ENCODE measurements at places on chromosomes 12 and 14.

GRCh38 chr12:98725476-98726247 lies 80.6 kb downstream of the APAF1 start:
- DNase-seq: peak; percentile 78

DNA sequence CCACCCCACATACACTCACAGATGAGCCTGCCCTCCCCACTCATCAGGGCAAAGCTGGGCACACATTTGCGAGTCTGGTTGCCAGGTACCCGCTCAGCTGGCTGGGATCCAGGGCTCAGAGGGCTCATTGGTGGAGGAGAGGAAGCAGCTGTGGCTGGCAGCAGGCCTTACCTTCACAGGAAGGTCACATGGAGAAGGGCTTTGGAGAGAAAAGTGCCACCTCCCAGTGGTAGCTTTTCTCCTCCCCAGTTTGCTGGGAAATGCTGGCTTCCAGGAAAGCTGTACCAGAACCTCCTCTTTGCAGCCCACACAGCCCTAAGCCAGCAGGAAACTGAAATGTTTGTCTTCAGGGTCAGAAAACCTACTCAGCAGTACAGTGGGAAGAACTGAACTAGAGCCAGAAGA lies 55.6 kb downstream of the LGMN start:
- DNase-seq: no peak

GRCh38 chr12:131557078-131557709 lies 153.7 kb upstream of the SFSWAP start:
- no peak for DNase-seq

DNA sequence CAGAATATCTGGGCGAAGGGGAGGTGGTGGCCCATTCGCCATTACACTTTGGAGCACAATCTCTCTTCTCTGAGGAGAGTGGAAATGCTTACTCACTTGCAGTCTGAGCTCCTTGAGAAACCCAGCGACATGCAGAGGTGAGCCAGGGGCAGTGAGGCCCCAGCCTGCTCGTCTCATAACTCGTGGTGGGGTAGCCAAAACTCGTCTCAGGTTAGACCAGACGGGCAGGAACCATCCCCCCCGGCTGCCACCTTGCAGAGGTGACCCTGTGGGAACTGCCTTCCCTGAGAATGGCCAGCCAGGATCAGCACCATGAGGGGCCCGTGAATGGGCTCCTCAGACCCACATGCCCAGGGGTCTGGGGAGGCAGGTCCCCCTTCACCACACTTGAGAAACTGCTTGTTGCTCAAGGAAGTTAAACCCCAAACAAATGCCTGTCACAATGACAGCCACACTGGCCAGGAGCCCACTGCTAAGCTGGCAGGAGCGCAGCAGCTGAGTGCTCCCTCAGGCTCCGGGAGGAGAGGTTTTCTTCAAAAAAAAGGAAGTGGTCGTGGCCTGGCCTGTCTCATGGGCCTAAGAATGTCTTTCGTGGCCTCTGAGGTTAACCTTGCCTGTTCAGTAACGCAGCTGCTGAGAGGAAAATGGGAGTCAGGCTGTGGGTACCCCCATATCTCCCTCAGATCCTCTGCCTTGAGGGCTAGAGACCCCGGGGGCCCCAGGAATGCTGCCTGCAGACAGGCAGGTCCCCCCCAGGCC lies 9.2 kb upstream of the ALDH2 start:
- DNase-seq: peak; percentile 63

DNA sequence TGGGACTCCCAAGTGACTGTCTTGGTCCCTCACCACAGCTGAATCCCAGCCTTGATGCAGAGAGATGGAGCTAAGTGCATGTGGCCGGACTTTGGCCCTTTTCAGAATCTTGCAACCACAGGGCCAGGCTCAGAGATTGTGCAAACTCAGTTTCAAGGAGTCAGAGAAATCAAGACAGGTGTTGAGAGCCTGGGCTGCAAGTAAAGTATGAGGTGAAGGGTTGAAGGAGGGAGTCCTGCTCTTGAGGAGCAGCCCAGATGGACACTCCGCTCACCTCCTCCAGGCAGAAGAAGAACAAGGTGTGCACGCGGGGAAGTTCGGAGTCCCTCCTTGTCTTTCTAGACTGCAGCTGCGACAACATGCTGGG lies 6.3 kb upstream of the BMP4 start:
- no peak for DNase-seq

DNA sequence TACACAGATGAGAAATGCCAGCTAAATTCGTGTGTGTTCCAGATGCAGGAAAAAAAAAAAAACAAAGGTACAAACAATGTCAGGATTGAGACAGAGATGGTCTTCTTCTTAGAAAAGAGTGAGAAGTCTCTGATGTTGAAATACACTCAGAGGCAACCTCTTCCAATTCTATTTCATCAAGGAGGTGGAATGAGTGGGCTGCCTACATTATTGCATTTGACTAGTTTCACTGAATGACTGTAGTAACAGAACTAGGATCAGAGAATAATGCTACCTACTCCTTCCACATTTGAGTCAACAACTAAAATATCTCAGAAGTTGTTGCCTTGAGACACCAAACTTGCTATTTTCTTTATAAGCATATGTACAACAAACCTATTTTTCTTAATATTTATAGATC lies 1332.2 kb upstream of the FLRT2 start:
- no peak for DNase-seq

DNA sequence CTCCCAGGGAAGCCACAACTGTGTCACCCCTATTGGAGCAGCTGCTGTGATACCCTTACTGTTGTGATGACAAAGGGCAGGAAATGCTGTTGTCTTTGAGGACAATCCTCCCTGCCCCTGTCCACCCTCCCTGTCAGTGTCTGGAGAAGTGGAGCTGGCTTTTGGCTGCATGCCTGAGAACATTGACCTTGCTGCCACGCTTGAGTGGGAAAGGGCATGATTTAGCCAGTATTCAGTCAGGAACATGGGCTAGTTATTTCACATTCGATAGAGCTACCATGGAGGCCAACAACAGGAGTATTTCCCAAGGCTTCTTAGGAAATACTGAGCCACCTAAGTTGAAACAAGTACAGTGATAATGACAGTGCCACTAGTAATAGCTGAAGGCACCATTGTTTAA lies 59.4 kb downstream of the MYRFL start:
- peak; percentile 61 for DNase-seq

- DNase-seq: no peak
Measured at GRCh38 chr14:35352274-35353233, 52.0 kb downstream of the NFKBIA start.

GRCh38 chr12:51326698-51327439 lies 2.9 kb upstream of the BIN2 start:
- no peak for DNase-seq

DNA sequence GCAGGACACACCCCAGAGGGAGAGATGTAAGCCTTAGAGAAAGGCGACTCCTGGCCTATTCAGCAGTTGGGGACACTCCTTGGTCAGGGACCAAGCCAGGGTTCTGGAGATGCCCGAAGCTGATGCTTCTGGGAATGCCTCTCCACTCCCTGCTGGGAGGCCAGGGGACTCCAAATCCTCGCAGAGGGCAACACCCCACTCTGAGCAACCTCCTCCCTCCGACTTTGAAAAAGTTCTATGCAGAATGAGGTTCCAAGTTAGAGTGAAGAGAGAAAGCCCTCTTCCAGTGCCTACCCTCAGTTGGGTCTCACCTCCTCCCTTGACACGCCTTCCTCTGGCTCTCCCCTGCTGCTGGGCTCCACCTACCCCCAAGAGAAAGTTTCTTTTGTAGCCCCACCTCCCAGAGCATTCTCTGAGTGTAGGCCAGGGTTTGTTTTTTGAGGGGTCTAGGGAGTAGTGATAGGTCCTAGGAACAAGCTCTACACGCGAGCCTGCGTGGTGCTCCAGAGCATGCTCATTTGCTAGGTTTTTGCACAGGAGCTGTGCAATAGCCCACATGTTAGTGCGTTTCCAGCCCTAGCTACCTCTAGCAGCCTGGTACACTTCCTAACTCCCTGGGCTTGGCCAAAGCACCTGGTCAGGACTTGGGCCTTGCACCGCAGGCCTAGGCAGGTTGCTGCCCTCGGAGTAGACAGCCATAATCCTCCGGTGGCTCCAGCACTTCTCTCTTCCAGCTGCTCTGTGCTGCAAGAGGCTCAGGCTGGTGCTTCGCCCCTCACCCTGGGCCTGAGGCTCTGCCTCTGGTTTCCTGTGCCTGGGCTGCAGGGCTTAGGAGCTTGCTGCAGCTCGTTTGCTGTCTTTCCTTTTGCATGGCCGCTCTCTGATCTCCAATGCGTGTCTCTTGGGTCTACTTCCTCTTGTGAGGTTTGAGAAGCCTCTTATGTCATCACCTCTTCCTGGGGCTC lies 590 bp upstream of the CEBPE start:
- no peak for DNase-seq

- DNase-seq: peak; percentile 50
Measured at GRCh38 chr12:119649202-119649808, 18.6 kb upstream of the PRKAB1 start.

GRCh38 chr14:50343434-50343833 lies 31.3 kb downstream of the DMAC2L start:
- DNase-seq: no peak

GRCh38 chr12:84375449-84376170 lies 537.0 kb downstream of the SLC6A15 start:
- DNase-seq: no peak

GRCh38 chr14:51630987-51631386 lies 20.7 kb upstream of the FRMD6 start:
- DNase-seq: no peak

DNA sequence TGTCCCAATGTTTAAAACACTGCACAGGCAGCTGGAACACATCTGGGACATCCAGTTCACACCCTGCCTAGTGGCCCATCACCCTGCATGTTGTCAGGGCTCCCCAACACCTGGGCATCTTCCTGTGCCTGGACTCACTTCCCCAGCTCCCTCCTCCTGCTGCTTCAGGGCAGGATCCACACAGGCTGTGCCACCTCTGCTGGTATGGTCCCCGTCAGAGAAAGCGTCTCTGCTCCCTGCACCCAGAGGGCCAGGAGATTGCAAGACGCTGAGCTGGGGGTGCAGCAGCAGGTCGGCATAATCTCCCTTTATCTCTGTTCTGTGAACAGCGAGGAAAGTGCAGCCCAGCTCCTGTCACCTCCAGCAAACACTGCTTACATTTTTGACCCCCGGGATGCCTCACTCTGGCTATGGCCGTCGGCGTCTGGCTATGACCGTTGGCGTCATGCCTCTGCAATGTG lies 124.3 kb downstream of the ADGRD1 start:
- no peak for DNase-seq

DNA sequence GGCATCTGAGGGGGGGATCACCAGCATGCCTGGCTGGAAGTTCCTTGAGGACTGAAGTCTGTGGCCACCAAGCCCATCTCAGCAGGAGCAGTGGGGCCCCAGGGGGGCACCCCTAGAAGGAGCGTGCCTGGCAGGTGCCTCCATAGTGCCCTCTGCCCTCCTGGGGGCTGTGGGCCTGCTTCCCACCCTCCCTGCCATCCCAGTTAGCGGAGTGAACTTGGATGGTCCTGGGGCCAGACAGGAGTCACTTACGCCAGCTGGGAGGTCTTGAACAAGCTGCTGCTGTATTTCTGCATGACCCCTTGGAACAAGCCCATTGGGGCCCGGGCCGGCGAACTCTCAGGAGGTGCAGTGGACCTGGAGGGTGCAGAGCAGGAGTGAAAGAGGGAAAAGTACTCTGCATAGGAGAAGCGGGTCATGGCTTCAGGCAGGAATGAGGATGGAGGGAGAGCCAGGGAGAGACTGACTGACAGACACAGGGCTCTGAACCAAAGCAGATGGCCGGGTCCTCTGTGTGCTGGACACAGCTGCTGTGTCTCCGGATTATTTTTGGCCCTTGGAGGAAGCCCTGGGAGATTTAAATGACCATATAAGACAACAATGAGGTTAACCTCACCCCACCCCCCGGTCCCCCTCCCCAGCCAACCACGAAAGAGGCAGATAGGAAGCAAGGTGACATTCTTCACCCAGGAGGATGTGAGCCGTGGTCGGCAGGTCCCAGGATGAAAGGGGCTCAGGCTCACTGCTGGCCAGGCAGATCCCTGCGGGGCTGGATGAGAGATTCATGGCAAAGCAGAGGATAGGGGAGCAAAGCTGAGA lies 19.6 kb downstream of the ASB2 start:
- no peak for DNase-seq

- DNase-seq: no peak
Measured at GRCh38 chr14:91125271-91125660, 11.4 kb downstream of the DGLUCY start.

- DNase-seq: peak; percentile 50
Measured at GRCh38 chr14:38098074-38098836, 109.4 kb upstream of the SSTR1 start.

DNA sequence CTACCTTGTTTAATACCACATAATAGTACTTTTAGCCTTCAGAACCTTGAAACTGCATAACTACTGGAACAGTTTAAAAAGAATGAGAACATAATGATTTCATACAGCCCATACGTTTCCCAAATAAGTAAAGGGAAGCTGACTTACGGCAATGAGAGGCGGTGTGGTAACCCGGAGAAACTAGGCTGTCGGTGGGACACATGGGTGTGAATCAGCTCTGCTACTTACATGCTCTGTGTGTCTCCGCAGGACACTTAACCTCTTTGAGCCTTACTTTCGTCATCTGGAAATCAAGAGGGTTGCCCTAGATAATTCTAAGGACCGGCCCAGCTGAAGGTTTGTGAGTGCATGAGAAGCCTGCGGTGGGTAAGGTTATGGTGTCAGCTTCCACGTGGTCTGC lies 49.3 kb upstream of the PLEKHG3 start:
- DNase-seq: no peak

DNA sequence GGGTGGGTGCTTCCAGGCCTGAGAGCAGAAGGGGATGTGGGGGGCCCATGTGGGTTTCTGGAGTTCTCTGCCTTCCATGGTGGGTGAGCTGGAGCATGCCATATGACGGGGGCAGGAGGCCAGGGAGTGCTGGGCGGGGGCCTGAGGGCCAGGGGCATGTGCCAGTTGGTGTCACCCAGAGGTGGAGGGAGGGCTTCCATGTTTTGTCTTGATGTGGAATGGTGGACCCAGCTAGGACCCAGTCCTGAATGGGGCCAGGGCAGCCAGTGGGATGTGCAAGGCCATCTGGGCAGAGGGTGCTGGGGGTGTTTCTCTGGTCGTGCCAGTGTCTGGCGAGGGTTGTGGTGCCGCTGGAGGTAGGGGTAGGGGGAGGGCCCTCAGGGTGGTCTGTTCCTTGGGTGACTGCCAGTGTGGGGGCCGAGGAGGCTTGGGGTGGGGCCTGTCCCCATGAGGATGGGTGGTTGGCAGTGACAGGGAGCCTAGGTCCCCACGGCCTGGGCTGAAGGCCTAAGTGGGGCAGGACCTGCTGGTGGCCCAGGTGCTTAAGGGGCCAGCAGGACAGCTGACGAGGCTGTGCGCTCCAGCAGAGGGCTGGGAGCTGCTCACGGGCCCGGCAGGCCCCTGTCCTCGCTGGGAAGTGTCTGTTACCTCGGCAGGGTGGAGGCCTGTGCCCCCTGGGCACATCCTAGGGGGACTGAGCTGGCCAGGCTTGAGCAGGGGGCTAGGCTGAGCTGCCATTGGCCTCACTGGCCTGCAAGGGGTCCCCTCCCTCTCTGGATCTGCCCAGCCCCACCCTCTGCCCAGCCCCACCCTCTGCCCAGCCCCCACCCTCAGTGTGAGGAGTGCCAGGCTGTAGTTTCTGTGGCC lies 26.8 kb downstream of the CEP170B start:
- DNase-seq: no peak
